IMR-90 (cell line): ENCODE measurements at places on chromosomes 13 and 19. TPM values are rescaled to one million over a fixed set of nuclear protein-coding genes. Genes with fewer than 3 reads are reported as not detected.
A peak's percentile ranks its signal among the peaks of the same experiment; 100 is the strongest.

VRK3 gene
- 20.6 and 28.7 TPM in 2 replicates for total RNA-seq

GRCh38 chr13:76882431-76882830 lies 3.8 kb downstream of the KCTD12 start:
- peaks cover 7% of the 10 kb centered on the region for H3K4me1 ChIP-seq
- no peaks in the 10 kb centered on the region for H3K36me3 ChIP-seq
- H3K27ac ChIP-seq: no peak overlapping the region
- no peak for DNase-seq

HTR2A gene
- not detected in 2 replicates for total RNA-seq

DNA sequence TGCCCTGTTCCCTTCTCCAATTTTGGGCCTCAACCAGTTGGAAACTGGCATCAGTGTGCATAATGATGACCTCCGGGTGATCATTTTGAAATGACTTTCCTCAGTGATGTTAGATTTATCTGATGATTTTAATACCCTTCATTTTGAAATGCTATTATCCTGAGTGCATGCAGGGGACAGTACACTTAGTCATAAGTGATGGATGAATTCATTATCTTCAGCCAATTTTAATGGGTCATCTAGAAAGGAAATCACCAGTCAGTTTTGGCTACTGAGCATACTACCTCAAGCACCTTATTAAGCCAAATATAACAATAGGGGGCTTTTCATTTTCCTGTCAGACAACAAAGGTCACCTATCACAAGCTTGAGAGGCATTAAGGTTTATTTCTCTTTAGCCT lies 118.5 kb upstream of the MIR17HG start:
- DNase-seq: no peak
- no peak overlapping the region for H3K27ac ChIP-seq
- H3K4me3 ChIP-seq: no peak overlapping the region
- no peaks in the 10 kb centered on the region for H3K27me3 ChIP-seq

LYPD3 gene
- total RNA-seq: 0.18 TPM in 1 of 2 replicates, not detected in the other

DNA sequence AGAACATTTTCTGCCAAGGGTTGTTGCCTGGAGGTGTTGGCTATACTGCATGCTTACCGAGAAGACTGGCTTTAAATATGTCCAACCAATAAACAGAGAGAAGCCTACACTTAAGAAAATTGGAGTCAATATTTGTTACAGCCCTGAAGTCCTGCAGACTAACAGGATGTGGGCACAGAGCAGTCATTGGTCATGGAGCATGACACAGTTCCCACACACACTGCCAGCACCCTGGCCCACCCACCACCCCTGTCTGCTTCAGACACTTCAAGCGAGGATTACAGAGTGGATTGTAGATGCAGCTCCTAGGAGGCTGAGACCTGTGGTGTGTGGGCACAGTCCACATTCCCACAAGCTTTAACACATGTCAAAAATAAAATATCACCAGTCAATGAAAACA lies 21.0 kb upstream of the SERP2 start:
- no peaks in the 10 kb centered on the region for H3K36me3 ChIP-seq
- DNase-seq: no peak
- no peak overlapping the region for H3K27ac ChIP-seq
- no peaks in the 10 kb centered on the region; the same call in 1 of the 2 replicates for H3K4me1 ChIP-seq
- H3K27me3 ChIP-seq: no peaks in the 10 kb centered on the region
- no peak overlapping the region for H3K4me3 ChIP-seq

DNA sequence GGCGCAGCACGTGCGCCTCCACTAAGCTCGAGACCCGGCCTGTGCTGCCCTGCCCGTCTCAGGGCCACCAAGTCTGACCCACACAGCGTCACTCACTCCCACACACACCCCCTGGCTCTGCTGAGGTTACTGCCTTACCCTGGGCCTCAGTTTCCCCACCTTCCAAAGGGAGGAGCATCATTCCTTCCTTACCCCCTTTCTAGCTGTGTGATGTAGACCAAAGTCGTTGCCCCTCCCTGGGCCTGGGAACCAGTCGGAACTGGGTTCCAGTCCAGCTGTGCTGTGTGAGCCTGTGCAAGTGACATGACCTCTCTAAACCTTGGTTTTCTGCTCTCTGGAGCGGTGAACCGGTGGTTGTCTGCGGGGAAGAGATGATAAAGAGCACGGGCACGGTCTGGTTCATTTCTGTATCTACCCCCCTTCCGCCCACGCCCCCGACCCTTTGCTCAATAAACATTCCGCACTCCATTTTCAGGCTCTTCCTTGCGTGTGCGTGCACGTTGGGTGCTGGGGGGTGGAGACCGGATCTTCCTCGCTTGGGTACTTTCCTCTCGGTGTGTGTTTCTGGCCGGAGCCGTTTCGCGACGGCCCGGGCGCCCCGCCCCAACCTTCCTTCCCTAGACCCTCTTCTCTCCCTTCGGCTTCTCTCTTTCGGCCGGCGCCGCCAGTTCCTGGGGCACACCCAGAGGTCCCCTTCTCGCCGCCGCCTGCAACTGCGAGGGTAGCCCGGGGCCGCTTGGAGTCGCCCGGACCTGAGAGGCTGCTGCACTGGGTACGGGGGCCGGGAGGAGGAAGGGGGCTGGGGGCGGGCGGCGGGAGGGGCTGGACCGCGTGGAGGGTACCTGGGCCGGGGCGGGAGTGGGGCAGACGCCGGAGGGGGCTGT lies at the start of gene ZNF581:
Gene ZNF581, plus strand, starts transcription at position 647 of the 884 bp plus-strand sequence. CDS start 923 bp downstream, outside the sequence.
- H3K27me3 ChIP-seq: no peaks in the 10 kb centered on the region
- H3K27ac ChIP-seq: peak within 1 kb of the TSS; percentile 76
- peak within 1 kb of the TSS; percentile 74 for H3K4me3 ChIP-seq

RASAL3 gene
- total RNA-seq: not detected in 2 replicates

DNA sequence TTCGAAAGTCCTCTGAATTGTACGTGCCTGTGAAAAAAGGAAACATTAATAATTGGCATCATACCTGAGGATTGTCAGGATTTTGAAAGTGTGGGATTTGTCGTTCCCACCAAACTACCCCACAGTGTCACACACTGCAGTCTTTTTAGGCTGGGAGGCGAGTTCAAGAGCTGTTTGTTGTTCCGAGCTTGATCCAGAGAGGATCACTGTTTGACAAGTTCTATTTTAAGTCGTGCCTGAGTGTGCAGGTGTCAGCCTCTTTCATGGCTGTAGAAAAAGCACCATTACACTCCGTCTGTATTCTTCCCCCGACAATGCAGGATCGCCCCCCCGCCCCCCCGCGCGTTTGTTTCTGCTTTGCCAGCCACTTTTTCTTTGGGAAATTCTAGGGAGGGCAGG lies 635 bp upstream of the NBEA start:
- no peak for DNase-seq
- no peaks in the 10 kb centered on the region for H3K36me3 ChIP-seq
- H3K27me3 ChIP-seq: peaks cover 14% of the 10 kb centered on the region
- H3K4me3 ChIP-seq: peak overlapping the region; percentile 98; the same call in 1 of the 2 replicates
- H3K27ac ChIP-seq: no peak overlapping the region

DNA sequence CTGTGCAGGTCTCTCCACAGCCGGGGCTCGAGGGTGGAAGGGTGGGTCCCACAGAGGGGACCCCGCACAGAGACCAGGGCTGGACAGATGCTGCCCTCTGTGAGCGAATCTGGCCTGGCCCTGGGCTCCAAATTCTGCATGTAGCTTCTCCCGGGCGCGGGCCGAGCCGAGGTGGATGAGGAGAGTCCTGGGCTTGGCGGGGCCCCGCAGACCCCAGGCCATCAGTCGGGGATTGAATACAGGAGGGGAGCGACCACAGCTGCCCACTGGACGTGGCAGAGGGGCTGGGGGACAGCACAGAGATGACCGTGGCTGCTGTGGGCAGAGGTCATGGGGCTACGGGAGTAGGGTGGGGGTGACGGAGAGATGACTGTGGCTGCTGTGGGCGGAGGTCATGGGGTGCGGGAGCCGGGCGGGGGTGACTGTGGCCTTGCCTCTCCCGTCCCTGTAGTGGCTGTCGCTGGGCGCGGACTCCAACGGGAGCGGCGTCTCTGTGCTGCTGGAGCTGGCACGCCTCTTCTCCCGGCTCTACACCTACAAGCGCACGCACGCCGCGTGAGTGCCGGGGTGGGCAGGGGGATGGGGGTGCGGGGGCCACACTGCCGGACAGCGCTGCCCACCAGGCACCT lies 15.5 kb downstream of the NCLN start:
- no peak overlapping the region for H3K4me3 ChIP-seq
- H3K27ac ChIP-seq: no peak overlapping the region
- DNase-seq: no peak
- H3K27me3 ChIP-seq: no peaks in the 10 kb centered on the region

DNA sequence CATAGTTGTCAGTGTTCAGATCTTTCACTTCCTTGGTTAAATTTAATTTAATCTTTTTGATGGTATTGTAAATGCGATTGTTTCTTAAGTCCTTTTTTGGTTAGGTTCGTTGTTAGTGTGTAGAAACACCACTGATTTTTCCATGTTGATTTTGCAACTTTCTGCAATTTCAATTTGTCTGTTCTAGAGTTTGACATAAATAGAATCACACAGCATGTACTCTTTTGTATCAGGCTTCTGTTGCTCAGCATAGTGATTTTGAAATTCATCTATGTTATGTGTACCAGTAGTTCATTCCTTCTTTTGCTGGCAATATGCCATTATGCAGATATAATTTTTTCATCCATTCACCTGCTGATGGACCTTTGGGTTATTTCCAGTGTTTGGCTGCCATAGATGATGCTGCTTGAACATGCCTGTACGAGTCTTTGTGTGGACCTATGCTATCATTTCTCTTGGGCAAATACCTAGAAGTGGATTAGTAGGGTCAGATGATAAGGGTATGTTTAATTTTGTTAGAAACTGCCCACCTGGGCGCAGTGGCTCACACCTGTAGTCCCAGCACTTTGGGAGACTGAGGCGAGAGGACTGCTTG lies 33.1 kb downstream of the BICRA start:
- H3K4me1 ChIP-seq: peaks cover 6% of the 10 kb centered on the region; the same call in 1 of the 2 replicates
- H3K36me3 ChIP-seq: peaks cover 11% of the 10 kb centered on the region

GRCh38 chr19:53555352-53555751 lies 17.4 kb downstream of the ZNF331 start:
- H3K27ac ChIP-seq: no peak overlapping the region
- no peaks in the 10 kb centered on the region; the same call in 1 of the 2 replicates for H3K4me1 ChIP-seq
- H3K4me3 ChIP-seq: no peak overlapping the region
- DNase-seq: no peak
- H3K36me3 ChIP-seq: peaks cover 2% of the 10 kb centered on the region

GRCh38 chr13:58500938-58501337 lies 869.4 kb downstream of the PCDH17 start:
- no peaks in the 10 kb centered on the region for H3K4me1 ChIP-seq
- DNase-seq: no peak
- H3K36me3 ChIP-seq: no peaks in the 10 kb centered on the region

GRCh38 chr13:27321468-27322431 lies 51.1 kb downstream of the RASL11A start:
- H3K4me3 ChIP-seq: no peak overlapping the region
- H3K27ac ChIP-seq: no peak overlapping the region
- no peak for DNase-seq
- no peaks in the 10 kb centered on the region for H3K27me3 ChIP-seq

DNA sequence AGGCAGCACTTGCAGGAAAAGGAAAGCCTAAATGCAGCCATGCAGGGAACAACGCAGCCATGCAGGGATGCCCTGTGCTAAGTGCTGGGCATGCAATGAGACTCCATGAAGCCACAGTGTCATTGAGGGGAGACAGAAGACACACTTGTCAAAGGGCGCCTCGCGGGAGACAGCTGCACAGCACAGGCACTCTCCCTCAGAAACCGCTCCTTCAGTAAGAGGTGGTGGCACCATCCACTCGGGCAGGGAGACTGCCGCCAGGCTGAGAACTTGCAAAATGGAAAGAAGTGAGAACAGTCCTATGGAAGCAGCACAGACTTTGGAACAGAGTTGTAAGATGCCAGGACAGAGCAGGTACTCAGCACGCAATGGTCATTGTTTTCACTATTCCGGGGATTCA lies 51.1 kb downstream of the GGACT start:
- no peak overlapping the region for H3K4me3 ChIP-seq
- H3K27me3 ChIP-seq: no peaks in the 10 kb centered on the region
- H3K36me3 ChIP-seq: no peaks in the 10 kb centered on the region; the same call in none of the 2 replicates

- no peaks in the 10 kb centered on the region for H3K36me3 ChIP-seq
- H3K27ac ChIP-seq: no peak overlapping the region
- H3K4me1 ChIP-seq: peaks cover 7% of the 10 kb centered on the region
- peak overlapping the region; percentile 98 for H3K4me3 ChIP-seq
- no peaks in the 10 kb centered on the region for H3K27me3 ChIP-seq
Measured at GRCh38 chr19:18637673-18638630, 1.1 kb downstream of the KLHL26 start.

DNA sequence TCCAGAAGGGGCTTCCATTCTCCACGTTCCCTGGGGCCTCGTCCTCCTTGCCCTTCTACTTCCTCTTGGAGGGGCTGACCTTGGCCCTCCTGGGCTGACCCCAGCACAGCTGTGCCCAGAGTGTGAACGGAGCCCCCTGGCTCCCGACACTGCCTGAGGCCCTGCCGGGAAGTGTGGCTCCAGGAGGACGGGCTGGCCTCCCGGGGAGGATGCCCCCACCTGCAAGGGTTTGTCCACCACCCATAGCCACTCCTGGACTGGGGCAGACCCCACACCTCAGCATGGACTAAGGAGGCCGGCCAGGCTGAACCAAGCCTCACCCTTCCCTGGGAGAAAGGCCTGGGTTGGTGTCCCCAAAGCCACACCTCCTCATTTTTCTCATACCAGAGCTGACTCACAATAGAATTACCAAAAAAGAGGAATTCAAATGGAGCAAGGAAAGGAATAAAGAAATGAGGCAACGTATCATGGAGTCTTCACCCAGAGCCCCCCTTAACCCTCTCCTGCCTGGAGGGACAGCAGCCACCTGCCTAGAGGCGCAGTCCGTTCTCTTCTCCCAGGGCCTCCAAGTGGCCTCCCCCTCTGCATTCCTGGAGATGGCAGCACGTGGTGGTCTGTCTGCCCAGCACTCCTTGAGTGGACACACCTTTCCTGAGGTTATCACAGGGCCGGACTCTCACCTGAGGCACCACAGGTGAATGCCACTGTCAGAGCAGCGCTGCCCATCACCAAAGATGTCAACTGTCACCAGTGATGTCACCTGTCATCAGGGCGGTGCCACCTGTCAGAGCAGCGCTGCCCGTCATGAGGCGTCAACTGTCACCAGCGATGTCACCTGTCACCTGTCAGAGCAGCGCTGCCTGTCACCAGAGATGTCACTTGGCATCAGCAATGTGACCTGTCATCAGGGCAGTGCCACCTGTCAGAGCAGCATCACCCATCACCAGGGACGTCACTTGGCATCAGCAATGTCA lies 3.1 kb upstream of the C13orf46 start:
- peak overlapping the region; percentile 58 for H3K27ac ChIP-seq
- peaks cover 10% of the 10 kb centered on the region for H3K4me1 ChIP-seq
- DNase-seq: peak; percentile 68
- no peak overlapping the region for H3K4me3 ChIP-seq

- H3K36me3 ChIP-seq: no peaks in the 10 kb centered on the region
- DNase-seq: peak; percentile 47
- H3K4me1 ChIP-seq: peaks cover 6% of the 10 kb centered on the region; the same call in 1 of the 2 replicates
- no peak overlapping the region for H3K4me3 ChIP-seq
- H3K27me3 ChIP-seq: no peaks in the 10 kb centered on the region
Measured at GRCh38 chr13:102195566-102196462, 206.0 kb downstream of the FGF14 start.

KIR2DL3 gene
- total RNA-seq: not detected in 2 replicates

GRCh38 chr13:38350114-38350617 lies 515 bp downstream of the UFM1 start:
- peak overlapping the region; percentile 70 for H3K4me3 ChIP-seq
- DNase-seq: peak; percentile 50
- H3K36me3 ChIP-seq: peaks cover 2% of the 10 kb centered on the region
- peaks cover 2% of the 10 kb centered on the region for H3K4me1 ChIP-seq

SLC17A7 gene
- not detected in 2 replicates for total RNA-seq

TSEN34 gene
- total RNA-seq: 32.1 and 34.4 TPM in 2 replicates

IRGQ gene
- 9.0 and 10.8 TPM in 2 replicates for total RNA-seq

GRCh38 chr13:97274829-97275649 lies 52.9 kb downstream of the MBNL2 start:
- H3K4me3 ChIP-seq: no peak overlapping the region
- H3K4me1 ChIP-seq: peaks cover 30% of the 10 kb centered on the region
- H3K27ac ChIP-seq: peak overlapping the region; percentile 45; the same call in 1 of the 2 replicates
- no peaks in the 10 kb centered on the region for H3K27me3 ChIP-seq
- DNase-seq: peak; percentile 92
